Ecto neural progenitor cell (in vitro differentiated cells): ENCODE measurements at places on chromosomes 11 and 22.

GRCh38 chr11:75333807-75334140, 17.7 kb downstream of the ARRB1 start:
- DNase-seq = no peak

- no peak for DNase-seq
Measured at GRCh38 chr22:36224245-36224644, 15.1 kb downstream of the APOL2 start.

GRCh38 chr22:35610741-35611140, 6.4 kb downstream of the MB start:
- DNase-seq = no peak

- no peak for DNase-seq
Measured at GRCh38 chr11:107733518-107733917, 21.7 kb upstream of the SLN start.

- no peak for DNase-seq
Measured at GRCh38 chr22:38578505-38578904, 8.5 kb upstream of the DMC1 start.

- no peak for DNase-seq
Measured at GRCh38 chr11:69883292-69884255, 64.4 kb upstream of the FGF3 start.

GRCh38 chr11:35491231-35491871, 34.1 kb downstream of the PAMR1 start:
- DNase-seq = no peak

- no peak for DNase-seq
Measured at GRCh38 chr11:80146232-80146631, 705.4 kb upstream of the TENM4 start.

GRCh38 chr11:30902929-30903328, 316.8 kb upstream of the MPPED2 start:
- DNase-seq = no peak
